GM23248 (cell line): ENCODE measurements at places on chromosomes 6 and 20.

DNA sequence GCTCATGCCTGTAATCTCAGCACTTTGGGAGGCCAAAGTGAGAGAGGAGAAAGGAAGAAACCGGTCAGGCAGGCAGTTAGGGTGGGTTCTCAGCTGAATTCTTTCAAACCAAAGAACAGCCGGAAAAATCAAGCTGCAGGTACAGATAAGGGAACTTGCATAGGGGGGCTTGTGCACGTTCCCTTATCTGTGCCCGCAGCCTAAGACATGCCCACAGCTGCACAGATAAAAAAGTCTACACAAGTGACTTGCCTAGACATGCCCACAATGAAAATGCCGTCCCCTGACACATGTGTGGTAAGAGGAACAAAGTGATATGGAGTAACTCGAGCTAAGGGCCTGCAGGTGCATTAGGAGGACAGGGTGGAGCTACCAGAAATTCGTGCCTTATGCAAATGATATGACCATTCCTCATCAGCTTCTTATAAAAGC, 175.8 kb upstream of the SALL4 start:
- DNase-seq, result no peak

DNA sequence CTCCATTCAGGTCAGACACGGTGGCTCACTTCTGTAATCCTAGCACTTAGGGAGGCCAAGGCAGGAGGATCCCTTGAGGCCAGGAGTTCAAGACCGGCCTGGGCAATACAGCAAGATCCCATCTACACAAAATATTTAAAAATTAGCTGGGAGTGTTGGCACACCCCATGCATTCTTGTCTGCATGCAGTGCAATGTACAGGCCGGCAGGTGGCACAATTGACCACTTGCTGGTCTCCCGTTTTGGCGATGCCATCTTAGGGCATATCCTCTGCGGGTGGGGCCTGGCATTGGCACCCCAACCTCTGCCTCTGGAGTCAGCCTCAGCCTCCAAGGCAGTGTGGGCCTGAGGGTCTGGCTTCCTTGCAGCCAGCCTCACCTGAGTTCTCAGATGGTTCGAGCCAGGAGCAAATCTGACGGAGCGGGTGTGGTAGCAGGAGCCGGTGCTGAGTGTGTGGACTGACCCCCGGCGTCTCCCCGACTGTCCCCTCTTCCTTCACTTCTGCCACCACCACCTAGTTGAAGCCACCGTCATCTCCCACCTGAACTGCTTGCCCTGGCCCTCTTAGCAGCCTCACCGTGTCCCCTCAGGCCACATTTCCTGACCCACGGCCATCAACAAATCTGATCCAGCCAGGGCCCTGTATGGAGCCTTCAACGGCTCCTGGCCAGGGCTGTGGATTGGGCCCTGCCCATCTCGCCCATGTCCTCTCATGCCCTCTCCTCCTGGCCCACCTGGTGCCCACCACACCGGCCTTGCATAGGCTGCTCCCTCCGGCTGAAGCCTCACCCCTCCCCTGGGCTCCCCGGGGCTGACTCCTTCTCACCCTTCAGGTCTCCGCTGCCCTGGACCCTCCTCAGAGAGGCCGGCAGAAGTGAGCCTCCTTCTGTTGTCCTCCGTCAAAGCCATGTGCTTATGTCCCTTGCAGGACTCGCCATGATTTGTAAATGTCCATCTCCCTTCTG, 44.0 kb downstream of the EFCAB8 start:
- peak; percentile 80 for DNase-seq

DNA sequence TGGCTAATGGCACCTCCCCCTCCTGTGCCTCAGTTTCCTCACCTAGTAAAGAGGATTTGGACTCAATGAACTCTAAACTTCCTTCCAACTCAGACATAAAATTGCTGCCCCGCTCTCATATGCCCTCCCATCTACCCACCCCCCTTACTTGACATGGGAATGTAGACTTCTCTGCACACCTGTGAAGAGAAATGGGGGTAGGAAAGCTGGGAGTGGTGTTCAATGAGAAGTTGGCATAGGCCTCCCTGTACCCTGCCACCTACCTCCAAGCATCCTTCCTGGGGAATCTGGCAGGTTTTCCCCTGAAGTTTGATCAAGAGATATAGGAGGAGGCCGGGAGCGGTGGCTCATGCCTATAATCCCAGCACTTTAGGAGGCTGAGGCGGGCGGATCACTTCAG, 3.9 kb upstream of the POU5F1 start:
- DNase-seq, result no peak

GRCh38 chr6:157714153-157714490, 108.9 kb upstream of the SNX9 start:
- peak; percentile 84 for DNase-seq

GRCh38 chr6:159788276-159788675, 1.1 kb downstream of the TCP1 start:
- peak; percentile 16 for DNase-seq

DNA sequence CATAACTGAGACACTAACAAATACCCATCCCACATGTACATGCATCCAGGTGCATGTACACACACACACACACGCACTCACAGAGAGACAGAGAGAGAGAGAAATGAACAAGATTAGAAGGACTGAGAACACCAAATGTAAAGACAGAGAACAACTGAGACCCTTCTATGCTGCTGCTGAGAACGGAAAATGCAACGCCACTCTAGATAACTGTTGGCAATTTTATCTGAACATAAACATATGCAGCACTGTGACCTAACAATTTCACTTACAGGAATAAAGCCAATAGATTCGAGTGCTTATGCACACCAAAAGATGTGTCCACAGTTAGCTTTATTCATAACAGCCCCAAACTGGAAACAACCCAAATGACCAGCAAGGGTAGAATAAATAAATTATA, 103.8 kb upstream of the LY86 start:
- DNase-seq, result no peak

DNA sequence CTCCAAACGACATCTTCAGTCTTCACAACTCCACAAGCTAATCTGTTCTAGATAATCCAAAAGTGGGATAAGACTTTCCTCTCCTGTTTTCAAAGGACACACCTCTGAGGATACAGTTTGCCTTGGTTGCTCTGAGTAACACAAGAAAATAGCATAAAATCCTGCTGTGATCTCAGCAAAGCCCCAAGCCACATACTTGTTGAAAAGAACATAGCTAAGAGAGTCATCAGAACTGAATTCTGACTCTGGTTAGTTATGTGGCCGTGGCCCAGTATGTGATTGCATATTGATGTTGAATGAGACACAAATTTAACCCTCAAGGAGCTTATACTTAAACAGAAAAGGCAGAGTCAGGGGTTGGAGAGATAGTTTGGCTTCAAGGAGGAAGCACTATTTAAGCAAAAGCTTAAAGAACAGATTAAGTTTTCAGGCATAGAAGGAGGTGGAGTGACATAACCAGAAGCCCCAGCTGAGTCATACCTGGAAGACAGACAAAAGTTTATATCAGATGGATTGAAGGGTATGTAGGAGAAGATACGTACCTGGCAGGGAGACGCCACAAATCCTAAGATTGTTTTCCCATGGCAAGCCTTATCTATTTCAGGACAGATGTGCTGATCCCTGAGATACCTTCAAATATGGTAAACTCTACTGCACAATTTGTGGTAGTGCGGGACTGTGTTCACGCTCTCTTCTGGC, 41.2 kb downstream of the OPN5 start:
- DNase-seq, result no peak
